ENCODE measurements at places on chromosomes 2 and 18.

- no peak for DNase-seq
Measured at GRCh38 chr2:135212757-135213156, 160.7 kb downstream of the RAB3GAP1 start.

- no peak for DNase-seq
Measured at GRCh38 chr18:79763407-79763806, 34.3 kb upstream of the KCNG2 start.

- DNase-seq, result no peak
Measured at GRCh38 chr2:80054346-80054675, 250.2 kb downstream of the LRRTM1 start.

DNA sequence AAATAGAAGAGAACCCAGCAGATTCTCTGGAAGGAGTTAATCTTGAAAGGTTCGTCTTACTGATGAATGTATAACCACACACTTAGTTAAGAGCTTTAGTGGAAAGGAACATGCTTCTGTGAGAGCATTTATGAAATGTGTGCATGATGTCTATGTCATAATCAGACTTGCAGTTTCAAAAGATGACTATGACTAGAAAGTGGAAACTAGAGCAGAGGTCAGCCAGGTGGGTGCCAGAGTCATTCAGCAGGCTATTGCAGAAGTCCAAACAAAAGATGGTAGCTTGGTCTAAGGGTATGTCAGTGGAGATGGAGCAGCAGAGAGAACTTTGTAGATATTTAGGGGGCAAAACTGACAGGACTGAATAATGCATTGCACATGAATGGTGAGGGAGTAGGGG lies 825.8 kb downstream of the DCC start:
- no peak for DNase-seq

DNA sequence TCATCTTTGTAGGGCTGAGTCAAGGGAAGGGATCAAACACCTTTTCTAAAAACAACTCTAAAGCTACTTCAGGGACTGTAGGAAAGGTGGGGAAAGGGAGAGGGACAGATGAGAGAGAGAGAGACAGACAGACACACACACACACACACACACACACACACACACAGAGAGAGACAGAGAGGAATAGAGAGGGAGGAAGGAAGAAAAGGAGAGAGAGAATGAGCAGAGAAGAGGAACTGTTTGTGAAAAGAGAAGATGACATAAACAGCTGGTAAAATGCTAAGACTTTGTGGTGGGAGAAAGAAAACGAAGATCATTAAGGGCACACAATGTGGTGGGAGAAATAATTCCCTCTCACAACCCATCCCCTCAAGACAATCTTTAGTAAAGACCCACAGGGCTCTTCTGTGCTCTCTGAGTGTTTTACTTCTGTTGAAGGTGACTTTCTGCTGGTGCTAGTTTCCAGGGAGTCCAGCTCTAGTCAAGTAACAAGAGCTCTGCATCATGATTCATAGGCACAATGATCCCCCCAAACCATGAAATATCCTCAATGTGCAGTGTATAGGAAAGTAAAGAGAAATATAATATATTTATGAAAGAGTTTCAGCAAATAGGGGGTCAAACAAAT lies 77.2 kb upstream of the STK17B start:
- DNase-seq, result no peak

DNA sequence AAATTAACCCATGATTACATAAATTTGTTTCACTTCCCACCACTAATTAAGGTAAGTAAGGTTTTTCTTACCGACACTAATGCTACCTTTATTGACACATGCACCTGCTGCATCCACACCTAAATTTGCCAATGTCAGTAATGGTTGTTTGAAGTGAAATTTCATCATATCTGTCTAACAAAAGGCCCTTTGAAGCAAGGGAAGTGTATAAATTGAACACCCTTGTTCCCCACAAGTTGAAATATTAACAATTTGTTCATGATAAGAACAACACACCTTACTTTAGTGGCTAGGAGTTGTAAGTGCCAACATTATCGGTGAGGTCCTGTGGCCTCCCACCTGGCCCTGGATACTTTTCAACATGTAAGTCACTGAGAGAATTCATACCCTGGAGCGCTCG lies 116.3 kb upstream of the CDCA7 start:
- no peak for DNase-seq

GRCh38 chr2:203535784-203536585 lies 884 bp upstream of the RAPH1 start:
- DNase-seq, result no peak

DNA sequence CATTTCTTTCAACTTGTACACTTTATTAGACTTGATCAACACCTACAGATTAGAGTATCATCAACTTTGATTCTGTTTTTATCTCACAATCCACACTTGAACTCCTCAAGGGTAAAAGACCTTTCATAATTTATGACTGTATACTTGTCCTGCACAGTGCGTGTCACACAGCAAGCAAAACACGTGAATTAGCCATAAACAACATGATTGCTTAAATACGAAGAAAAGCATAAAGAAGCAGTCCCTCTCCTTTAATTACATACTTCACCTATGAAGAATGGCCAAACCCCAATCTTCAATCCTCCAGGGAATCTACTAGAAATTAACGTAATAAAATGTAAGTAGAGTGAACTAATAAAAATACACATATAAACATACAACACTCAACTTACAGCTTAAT lies 13.6 kb downstream of the TMX3 start:
- no peak for DNase-seq

DNA sequence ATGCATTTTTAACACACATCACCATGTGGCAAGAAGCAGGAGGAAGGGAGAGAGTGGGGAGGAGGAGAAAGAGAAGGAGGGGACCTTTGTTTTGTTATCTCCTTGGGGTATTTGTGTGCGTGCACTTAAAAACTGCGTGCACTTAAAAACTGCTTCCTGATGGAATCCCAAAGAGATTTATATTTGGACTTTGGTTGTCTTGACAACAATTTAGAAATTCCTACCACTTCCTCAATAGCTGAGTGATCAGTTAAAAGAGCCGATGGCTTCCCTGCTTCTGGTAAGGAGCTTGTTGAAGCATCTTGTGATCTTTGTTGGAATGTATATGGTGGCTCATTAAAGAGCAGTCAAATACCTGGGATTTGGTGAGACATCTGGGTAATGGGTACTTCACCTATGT lies 4.5 kb downstream of the RAB31 start:
- no peak for DNase-seq

DNA sequence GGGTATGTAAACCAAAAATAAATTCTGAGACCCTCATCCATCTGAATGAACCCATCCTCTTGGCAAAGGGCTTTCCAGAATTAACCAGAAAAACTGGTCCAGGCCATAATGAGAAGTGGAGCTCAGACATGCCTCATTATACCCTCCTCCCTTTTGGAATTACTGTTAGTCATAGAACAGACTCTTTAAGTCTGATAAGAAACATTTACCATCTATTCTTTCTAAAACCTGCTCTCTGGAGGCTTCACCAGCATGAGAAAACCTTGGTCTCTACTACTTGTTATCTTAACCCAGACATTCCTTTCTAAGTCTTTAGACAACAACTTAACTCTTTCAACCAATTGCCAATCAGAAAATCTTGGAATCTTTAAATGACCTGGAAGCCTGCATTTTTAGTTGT lies 82.8 kb downstream of the QPCT start:
- no peak for DNase-seq

DNA sequence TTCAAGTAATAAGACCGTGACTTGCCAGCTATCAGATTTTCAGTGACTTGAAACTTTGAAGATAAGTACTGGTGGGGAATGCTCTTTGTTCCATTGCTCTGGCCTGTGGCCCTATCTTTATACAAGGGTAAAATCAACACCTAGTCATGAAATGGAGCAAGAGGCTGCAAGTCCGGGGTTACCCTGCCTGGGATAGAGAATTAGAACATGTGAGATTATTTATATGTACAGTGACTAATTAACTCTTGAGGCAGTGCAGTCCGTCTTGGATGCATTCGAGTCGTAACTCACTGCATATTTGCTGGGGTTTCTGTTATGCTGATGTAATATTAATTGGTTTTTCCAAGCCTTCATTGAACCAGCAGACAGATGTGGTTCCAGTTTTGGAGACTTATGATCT lies 105.8 kb upstream of the LYPD6 start:
- no peak for DNase-seq

DNA sequence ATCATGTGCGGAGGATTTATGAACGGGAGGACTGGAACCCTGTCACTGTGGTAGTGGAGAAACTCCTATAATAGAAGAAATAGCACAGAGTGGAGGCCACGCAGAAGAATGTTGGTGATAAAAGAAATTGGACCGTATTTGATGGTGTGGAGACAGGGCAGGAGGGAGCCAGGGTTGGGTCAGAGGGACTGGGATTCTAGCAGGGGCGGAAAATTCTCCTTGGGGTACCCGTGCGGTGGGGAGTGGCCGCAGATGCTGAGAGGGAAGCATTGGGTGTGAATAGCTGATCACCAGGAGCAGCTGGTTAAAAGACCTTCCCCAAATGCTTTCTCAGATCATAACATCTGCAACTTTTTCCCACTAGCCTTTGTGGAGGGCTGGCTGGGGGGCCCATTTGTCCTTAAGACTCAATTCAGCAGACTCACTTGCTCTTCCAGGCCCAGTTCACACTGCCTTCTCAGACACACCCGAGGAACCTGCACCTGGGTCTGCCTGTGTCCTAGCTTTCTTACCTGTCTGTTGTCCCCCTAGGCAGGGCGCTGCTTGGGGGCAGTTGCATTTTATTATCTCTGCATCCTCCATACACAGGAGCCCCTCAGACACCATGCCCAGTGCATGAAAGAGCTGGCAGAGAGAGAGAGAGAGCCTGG lies 7.1 kb downstream of the SH3BP4 start:
- DNase-seq, result no peak

DNA sequence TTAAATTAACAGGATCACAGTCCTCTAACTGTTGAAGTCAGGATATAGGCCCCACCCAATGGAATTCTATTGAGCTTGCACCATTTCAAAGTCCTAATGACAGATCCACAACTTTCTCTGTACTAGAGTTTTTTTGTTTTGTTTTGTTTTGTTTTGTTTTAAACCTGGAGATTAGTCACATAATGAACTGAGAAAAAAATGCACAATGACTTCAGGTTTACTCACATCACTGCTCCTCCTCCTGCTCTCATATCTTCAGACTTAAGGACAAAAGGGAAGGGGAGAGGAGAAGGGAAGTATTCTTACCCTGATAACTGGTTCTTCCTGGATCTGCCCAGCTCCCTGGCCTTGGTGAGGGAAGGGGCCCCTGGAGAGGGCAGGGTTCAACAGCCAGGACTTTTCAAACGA lies 208.2 kb upstream of the EPHA4 start:
- no peak for DNase-seq

DNA sequence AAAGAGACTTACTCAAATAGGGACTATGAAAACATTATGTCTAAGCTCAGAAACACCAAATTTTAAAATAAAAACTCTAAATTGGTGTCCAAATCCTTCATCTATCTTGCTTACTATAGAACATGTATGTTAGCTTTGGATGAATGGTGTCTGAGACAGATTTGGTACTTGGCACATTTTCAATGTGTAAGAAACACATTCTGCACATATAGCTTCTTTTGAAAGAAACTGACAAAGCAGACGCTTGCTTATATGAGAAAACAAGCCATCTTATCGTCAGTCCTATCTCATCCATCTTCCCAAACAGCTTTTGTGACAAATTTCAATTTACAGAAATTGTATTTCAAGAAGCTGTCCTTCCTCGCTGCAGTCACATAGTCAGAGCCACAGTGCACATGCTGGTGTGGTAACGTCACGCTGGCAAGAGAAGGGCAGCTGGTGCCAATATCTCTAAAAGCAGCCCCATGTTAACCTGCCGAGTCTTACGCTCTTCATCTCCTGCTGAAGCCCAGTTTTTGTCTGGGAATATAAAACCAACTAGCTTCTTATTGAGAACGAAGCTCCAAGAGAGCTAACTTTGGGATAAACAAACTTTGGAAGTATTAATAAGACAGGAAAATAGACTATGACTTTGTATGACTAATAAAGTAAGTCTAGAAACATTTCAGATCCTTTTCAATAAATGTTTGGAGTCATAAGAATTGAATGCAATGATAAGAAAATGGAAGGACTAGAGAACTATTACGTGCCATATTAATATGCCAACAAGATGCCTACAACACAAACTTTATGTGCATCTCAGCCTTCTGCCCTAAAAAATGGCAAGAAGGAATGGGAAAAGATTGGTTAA lies 74.9 kb upstream of the TFCP2L1 start:
- DNase-seq, result no peak

- no peak for DNase-seq
Measured at GRCh38 chr2:205010196-205010595, 464.9 kb downstream of the PARD3B start.

- DNase-seq, result no peak
Measured at GRCh38 chr2:43513796-43514195, 82.0 kb downstream of the THADA start.

DNA sequence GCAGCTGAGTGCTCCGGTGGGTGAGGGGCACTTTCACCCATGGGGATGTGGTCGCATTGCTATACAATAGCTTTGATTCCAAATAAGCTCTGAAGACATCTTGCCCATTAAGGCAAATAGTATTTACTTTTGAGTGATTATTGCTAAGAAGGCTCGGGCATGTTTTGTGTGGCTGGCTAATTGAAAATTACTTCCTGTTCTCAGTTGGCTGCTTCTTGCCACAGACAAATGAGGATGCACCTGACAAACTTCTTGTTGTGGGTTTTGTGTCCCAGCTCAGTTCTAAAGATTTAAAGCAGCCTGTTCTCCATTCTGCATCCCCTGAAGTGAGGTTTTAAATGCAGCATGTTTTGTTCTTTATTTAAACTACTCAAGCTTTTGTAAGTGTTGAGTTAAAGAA lies 88.3 kb downstream of the KCNS3 start:
- no peak for DNase-seq

GRCh38 chr2:24970483-24971285 lies 1.1 kb downstream of the DNAJC27 start:
- no peak for DNase-seq

GRCh38 chr2:148596018-148596417 lies 48.5 kb upstream of the EPC2 start:
- DNase-seq, result no peak

- DNase-seq, result no peak
Measured at GRCh38 chr2:114079366-114080004, 189.6 kb downstream of the ACTR3 start.

DNA sequence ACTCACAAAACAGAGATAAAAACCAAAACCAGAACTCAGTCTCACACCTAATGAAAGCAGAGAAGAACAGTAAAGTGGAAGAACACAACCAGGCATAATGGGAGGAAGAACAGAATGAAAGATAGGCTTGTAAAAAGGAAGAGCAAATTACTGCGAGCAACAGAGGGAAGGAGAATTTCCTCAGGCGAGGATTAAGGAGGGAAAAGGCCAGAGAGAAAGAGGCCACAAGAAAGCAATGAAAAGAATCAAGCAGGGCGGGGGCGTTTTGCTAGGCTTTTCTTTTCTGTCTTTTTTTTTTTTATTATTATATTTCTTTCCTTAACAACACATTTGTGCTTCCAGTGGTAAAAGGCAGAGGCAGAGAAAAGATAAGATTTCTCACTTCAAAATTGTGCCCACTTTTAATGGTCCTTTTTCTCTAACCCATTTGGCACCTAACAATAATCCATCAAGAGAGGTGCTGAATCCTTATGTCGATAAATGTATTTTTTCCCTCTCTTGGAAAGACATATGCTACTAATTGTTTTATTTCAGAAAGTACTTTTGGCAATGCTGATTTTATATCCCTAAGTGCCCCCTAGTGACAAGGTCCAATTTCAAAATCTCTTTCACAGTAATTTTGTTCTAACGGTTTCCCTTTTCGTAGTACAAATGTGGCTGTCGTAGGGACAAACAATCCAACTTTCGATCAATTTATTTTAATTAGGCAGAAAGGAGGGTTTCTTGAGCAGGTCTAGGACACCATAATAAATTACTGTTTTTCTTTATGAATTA lies 138.7 kb upstream of the AQP4 start:
- no peak for DNase-seq

GRCh38 chr2:241048149-241048948 lies 49.9 kb downstream of the SNED1 start:
- DNase-seq, result no peak

Data from LNCaP clone FGC (cell line).